ENCODE measurements at places on chromosomes 5 and 9.

- DNase-seq: no peak
Measured at GRCh38 chr5:93587597-93588351, 4.8 kb downstream of the NR2F1 start.

DNA sequence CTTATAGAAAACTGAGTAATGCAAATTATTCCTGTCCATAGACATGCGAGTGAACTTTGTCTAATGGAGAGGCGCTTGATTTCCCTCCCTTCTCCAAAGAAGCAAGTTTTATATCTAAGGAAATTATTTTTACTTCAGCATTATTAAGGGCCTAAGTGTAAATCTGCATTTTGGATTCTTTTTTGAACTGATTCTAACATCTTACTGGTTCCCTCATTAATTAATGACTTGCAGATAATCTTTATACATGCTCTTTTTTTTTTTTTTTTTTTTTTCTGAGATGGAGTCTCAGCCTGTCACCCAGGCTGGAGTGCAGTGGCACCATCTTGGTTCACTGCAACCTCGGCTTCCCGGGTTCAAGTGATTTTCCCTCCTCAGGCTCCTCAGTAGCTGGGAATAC lies 209.5 kb downstream of the TLE4 start:
- DNase-seq: no peak

- DNase-seq: no peak
Measured at GRCh38 chr9:37540634-37541033, 35.5 kb downstream of the FBXO10 start.

DNA sequence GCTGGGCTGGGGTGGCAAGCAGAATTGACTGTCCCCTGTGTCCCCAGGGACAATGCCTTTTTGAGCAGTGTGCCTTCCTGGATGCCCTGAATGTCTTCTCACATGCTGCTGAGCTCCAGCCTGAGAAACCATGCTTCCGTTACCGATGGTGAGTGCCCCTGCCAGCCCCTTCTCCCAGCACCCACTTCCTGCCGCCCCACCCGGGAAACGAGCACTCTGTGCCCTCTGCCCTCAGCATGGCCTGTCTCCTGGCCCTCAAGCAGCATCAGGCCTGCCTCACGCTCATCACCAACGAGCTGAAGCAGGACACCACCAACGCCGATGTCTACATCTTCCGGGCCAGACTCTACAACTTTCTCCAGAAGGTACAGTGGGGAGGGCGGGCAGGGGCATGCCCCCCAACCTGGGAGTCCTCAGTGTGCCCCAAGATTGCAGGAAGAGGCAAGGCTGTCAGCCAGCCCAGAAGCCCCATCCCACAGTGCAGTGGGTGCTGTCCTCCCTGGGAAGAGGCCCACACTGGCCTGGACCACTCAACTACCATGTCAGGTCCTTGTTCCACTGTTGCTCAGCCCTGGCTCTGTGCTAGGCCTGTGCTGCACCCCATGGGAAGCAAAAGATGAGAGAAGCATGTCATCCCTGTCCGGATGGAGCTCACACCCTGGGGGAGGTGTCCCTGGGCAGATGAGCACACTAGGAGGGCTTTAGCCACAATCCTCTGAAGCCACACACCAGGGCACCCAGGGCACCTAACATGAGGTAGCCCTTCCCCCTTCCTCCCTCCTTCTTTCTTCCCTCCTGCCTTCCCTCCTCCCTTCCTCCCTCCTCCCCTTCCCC lies 4.4 kb downstream of the TTC16 start:
- DNase-seq: no peak

- no peak for DNase-seq
Measured at GRCh38 chr5:60843386-60843935, 608 bp downstream of the ELOVL7 start.

GRCh38 chr5:142777850-142778249 lies 7.7 kb downstream of the ARHGAP26 start:
- DNase-seq: no peak

DNA sequence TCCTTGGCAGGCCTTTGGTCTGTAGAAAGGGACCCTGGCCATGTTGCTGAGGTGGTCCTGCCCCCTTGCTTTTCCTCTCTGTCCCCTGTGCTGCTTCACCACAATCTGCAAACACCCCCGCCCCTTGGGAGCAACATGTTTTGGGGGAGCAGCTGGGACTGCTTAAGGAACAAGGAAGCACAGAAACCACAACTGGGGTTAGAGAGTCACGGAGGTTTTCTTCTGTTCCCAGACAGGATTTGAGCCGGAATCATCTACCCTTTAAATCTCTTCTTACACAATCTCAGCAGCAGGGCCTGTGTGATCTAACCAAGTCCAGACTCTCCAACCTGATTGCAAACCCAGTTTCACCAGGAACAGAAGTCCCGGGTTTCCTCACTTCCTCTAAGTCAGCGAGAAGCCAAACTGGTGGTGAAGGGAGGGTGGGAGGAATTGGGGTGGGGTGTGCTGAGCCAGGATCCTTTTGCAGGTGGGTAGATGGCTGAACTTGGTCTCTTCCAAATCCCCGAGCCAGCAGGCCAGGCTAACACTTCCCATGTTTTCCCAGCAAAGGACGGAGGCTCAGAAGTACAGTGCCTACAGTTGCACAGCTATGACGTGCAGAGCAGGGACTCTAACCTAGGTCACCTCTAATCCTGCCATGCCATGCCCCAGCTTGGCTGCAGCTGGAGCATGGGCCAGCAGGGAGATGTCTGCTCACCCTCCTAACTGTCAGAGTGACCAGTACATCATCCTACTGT lies 25.0 kb downstream of the SH3PXD2B start:
- no peak for DNase-seq

GRCh38 chr9:128193469-128194096 lies 2.2 kb upstream of the CIZ1 start:
- no peak for DNase-seq

DNA sequence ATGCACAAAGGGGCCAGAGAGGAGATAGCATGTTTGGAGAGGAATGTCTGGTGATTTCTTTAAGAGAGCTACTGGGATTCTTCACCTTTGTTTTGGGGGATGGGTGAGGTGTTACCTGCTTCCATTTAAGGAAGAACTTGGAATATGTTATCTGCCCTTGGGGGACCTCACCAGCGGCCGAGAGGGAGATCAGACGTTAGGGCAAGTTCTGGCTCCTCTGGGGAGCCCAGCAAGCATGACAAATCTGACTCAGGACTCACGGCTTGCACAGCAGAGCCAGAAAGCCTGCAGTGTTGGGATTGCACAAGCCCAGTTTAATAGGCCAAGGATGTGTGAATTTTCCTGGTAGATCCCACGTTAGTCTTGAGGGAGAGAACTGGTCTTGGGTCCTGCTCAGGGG lies 40.3 kb downstream of the SLC28A3 start:
- DNase-seq: no peak

DNA sequence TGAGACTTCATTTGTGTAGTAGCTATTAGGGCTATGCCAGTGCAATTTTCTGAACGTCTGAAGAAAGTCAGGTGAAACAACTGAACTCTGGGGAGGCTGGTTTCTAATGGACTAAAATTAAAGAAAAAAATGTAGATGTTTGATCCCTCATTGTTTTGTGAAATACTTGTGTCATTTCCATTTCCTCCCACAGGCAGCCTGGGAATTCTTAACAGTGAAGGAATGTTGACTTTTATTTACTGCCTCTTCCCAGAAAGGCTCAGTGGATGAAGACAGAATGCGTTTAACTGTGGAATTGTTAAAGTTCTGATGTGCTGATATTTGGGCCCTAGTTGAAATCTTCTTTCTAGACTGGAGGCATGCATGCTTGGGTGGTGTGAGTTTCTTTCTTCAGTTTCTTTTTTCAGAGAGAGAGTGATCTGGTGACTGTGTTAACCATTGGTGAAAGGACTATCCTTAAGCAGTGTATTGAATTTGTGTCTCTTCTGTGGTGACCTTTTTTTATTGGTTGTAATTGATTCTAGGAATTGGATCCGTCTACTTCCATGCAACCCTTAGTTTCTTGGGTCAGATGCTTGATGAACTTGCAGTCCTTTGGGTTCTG lies 15.5 kb downstream of the ACER2 start:
- no peak for DNase-seq

- no peak for DNase-seq
Measured at GRCh38 chr9:91519520-91520277, 96.1 kb upstream of the NFIL3 start.

DNA sequence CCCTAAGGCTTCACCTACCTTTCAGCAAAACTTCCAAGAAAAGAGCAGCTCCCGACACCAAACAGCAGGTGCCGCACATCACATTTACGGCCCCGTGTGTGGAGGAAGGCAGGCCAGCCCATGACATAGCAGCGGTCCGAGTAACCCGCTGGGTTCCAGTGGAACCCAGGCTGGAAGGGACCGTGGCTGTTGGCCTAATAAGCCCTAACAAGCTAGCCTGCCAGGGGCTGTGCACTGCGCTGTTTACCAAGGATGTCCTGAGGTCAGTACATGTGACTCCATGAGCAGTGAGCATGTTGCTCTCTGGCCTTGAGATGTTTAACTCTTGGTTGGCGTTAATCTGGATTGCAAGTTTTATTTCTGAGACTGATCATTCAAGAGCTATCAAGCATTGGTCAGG lies 131.5 kb downstream of the FSTL4 start:
- DNase-seq: no peak

GRCh38 chr9:105967248-105967647 lies 272.9 kb downstream of the TMEM38B start:
- DNase-seq: no peak

- DNase-seq: no peak
Measured at GRCh38 chr9:115672477-115673316, 480.9 kb upstream of the PAPPA start.

DNA sequence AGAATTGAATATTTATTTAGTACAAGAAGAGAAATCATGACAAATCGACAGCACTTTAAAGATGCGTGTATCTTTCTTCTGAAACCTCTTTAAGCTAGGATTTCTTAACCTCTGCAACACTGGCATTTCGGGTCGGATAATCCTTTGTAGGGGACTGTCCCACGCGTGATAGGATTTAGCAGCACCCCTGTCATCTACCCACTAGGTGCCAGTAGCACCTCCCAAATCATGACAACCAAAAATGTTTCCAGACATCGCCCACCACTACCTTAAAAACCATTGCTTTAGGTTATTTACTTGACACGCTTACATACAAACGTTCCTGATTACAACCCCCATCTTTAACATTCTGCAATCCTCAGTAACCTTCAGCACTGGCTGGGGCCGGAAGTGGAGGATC lies 223.1 kb downstream of the TRIM32 start:
- DNase-seq: no peak

DNA sequence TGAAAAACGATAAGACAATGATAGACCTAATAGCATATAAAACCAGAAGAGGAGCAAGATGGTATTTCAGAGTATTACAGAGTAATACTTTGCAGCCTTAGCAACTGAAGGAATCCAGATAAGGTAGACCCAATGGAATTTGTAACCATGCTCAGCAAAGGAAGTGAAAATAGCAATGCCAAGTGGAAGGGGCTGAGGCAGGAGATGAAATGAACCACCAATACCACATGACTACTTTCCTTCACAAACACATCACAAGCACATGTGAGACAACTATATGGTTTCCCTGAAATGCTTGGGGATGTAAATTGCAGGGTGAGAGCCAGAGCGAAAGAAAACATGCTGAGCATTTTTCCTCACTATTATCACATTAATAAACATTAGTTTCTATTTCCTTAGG lies 79.8 kb upstream of the MELK start:
- DNase-seq: no peak

GRCh38 chr5:88716101-88716500 lies 166.9 kb downstream of the MEF2C start:
- DNase-seq: no peak

- no peak for DNase-seq
Measured at GRCh38 chr5:177307544-177308363, 3.9 kb downstream of the MXD3 start.

DNA sequence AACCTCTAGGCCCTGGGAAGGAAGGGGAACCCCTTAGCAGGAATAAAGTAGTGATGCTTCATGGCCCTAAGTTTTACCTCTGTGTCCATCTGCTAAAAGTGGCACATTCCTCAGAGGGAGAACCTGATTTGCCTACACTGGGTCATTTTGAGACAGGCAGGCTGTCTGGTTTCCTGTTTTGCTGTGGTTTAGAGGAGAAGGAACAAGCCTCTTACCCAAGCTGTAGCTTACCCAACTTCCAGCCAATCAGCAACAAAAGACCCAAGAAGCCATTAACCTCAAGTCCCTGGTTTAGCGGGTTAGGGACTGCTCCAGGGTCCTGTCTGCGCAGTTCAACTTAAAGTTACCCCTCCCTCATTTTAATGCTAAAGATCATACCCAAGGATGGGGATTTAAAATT lies 411.0 kb downstream of the MAT2B start:
- DNase-seq: no peak

DNA sequence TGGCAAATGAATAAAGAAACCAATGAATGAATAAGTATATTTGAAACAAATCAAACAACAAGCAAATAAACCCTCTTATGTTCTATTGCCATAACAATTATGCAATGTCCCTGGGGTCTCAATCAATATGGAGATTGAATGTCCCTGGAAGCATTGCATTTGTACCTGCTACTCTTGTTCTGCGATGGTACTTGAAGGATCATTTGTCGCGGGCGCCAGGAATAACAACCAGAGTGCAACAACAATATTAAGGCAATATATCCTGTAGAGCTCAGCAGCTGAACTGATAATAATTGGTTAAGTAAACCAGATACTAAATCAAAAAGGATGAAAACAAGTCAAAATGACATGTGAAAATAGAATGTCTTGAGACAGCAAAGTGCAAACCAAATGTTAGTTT lies 1001.9 kb upstream of the NUDT12 start:
- no peak for DNase-seq

- peak; percentile 10 for DNase-seq
Measured at GRCh38 chr5:176578391-176578808, 29.3 kb downstream of the CDHR2 start.

DNA sequence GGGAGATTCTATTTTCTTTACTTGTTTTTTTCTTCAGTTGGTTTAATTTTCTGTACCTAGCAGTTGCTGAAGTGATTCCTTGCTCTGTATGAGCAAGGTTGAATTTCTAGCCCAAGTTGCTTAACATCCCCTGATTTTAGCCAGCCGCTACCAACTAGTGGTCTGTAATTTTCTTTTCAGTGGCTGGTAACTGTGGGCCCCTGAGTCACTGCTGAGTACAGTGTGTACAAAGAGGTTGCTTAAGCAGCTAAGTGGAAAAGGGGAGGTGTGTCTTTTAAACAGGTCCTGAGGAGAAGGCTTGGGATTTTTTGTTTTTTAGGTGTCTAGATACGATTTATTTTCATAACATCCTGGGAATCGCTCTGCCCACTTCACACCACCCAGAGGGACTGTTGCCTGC lies 254.7 kb downstream of the NR3C1 start:
- no peak for DNase-seq

GRCh38 chr9:81530846-81531245 lies 158.5 kb downstream of the TLE1 start:
- no peak for DNase-seq

- no peak for DNase-seq
Measured at GRCh38 chr9:120845255-120845654, 2.5 kb upstream of the PSMD5 start.

GRCh38 chr5:138620663-138621224 lies 45.5 kb upstream of the HSPA9 start:
- DNase-seq: no peak

- no peak for DNase-seq
Measured at GRCh38 chr9:13862654-13863053, 451.3 kb downstream of the NFIB start.

GRCh38 chr5:154303133-154303532 lies 112.6 kb downstream of the GALNT10 start:
- DNase-seq: no peak

- DNase-seq: no peak
Measured at GRCh38 chr9:100880284-100880683, 148.2 kb upstream of the PLPPR1 start.
